ENCODE measurements at places on chromosomes 1 and 21.

- DNase-seq, result no peak
Measured at GRCh38 chr1:177838907-177839485, 130.9 kb downstream of the SEC16B start.

DNA sequence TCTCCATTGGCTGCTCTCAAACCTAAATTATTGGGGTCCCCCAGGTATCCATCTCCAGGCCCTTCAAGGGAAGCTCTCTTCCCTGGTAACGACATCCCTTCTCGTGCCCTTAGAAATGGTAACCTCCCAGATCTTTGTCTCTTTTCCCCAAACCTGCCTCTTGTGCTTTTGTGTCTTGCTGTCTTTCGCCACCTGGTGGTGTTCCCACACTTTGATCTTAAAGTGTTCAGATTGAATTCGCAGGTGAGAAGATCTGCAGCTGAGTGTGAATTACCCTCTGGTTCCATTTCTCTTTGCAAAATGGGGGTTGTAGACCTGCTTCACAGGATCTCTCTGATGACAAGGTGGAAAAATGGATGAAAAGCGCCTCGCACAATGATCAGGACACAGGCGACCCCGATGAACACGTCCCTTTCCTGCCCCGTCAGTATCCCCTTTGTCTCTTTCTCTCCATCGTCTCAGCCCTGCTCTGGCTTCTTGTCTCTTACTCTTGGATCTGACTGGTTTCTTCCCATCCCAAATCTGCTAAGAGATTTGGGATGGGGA is 53.1 kb downstream of the DOP1B start:
- DNase-seq, result peak; percentile 46

- no peak for DNase-seq
Measured at GRCh38 chr1:200619894-200620272, 668 bp downstream of the KIF14 start.

GRCh38 chr1:63321785-63322113 is 618 bp upstream of the FOXD3 start:
- no peak for DNase-seq

- no peak for DNase-seq
Measured at GRCh38 chr1:4059270-4059669, 159.2 kb upstream of the C1orf174 start.

GRCh38 chr1:198253668-198254067 is 96.9 kb downstream of the NEK7 start:
- DNase-seq, result no peak

GRCh38 chr1:246750752-246751151 is 26.5 kb downstream of the SCCPDH start:
- no peak for DNase-seq

GRCh38 chr1:15191267-15191666 is 37.7 kb downstream of the TMEM51 start:
- DNase-seq, result no peak

GRCh38 chr1:193543259-193543658 is 356.8 kb upstream of the B3GALT2 start:
- DNase-seq, result no peak

DNA sequence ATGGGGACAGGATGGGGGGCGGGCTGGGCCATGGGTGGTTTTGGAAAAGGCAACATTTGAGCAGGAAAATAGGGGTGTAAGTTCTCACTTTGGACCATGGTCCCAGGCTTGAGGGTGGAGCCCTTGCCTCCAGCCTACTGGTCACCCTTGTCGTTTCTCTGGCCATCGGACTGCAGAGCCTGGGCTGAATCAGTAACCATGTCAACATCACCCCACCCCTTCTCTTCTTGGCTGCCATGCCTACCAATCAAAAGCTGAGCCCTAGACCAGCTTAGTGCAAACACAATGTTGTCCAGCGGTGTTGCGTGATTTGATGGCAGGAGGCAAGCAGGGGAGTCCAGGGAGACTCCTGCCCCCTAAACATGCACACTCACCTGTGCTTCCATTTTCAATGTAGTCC is 231.0 kb upstream of the KAZN start:
- DNase-seq, result no peak

DNA sequence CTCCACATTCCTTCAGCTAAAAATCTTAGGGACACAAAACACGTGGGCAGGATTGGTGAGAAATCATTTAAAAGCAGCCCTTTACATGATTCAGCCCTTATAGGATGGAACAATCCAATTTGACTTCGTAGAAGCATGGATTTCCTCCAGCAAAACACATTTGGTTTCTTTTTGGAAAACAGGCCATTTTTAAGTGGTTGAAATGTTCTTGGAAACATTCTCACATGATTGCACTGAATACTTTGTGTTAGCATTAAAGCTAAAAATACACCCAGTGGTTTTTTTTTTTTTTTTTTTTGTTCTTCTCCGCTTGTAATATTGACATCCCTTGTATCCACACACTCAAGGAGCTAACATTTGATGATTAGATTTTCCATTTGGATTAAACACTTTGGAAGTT is 42.1 kb upstream of the ABCG1 start:
- DNase-seq, result no peak

DNA sequence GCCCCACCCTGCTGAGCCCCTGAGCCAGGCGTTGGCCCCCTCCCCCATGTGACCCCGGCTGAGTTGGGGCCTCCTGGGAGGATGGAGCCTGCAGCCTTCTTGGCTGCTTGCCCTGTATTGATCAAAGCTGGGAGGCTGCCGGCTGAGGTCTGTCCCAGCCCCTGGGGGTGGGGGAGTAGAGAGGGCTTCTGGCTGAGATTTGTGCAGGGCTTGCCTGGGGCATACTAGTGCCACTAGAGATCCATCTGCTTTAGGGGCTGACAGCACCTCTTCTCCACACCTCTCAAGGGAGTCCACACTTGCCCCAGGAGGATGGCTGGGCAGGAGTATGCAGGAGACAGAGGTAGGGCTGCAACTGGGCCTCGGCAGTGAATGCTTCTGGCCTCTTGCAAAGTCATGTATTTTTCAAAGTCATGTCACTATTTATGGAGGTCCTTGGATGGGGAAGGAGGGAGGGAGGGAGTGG is 53.6 kb upstream of the SSBP3 start:
- no peak for DNase-seq

GRCh38 chr1:43271186-43272118 is 1.7 kb downstream of the TMEM125 start:
- DNase-seq, result no peak

DNA sequence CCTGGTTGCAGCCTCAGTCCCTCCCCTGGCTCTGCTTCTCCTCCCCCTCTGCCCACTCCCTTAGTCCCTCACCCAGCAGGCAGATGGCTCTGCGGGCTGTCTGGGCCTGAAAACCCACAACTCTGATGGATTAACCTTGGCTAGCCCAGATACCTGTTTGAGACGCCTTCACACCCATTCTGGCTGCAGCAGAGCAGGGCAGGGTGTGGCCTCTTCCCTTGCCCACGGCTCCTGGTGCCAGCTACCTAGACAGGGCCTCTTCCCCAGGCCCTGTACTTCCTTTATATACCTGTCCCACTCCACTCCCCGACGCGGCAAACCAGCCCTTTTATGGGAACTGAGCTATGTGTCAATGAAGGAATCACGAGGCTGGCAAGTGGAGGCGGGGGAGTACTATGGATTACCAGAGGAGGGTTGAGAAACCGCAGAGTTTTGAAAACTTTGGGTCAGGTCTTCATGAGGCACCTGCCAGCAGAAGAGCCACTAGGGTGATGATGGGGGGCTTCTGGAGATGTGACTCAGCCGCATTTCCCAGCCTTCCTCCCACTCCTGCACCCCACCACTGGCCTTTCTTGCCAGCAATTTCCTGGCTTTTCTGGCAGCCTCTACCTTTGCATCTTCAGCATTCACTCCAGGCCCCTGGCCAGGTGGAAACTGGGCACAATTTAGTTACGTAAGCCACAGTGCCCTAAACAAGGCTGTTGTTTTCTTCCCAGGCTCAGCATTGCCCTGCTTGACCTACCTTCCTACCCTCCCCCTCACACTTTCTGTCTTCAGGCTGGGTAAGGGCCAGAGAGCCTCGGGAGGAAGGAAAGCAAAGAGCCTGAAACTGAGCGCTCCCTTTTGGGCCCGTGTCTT is at the start of gene CHI3L1:
TSS of gene CHI3L1 (minus strand) at position 259 of the 858 bp plus-strand sequence. CDS start at position 178, 81 bp downstream.
- DNase-seq, result no peak

GRCh38 chr1:211183747-211184313 is 49.9 kb upstream of the KCNH1 start:
- DNase-seq, result no peak

DNA sequence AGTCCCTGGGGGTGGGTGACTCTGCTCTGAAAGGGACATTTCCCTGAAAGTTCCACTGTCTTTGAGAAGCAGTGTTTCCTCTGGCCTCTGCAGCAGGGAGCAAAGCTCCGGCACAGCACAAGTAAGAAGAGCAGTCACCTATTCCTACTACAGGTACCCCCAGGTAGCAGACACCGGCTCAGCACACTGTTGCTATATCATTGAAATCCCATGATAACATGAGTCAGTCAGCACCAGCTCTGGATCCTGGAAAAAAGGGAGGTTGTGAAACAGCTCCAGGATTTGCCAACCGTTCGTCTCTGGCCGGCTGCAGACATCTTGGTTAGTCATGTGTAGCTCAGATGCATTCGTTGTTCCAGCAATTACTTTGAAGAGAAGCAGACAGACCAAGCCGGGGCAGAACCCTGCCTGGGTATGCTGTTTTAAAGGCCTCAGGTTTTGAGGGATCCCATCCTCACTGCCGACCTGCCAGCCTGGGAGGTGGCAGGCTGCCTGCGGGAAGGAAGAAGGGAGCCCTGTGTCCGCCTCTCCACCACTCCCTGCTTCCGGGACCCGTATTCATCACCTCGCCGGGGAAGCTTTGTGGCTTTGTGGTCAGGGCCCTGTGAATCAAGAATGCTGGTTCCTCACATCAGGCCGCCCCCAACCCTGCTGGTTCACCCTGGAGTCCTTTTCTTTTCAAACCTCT is 139.2 kb downstream of the CLIC6 start:
- DNase-seq, result peak; percentile 40

DNA sequence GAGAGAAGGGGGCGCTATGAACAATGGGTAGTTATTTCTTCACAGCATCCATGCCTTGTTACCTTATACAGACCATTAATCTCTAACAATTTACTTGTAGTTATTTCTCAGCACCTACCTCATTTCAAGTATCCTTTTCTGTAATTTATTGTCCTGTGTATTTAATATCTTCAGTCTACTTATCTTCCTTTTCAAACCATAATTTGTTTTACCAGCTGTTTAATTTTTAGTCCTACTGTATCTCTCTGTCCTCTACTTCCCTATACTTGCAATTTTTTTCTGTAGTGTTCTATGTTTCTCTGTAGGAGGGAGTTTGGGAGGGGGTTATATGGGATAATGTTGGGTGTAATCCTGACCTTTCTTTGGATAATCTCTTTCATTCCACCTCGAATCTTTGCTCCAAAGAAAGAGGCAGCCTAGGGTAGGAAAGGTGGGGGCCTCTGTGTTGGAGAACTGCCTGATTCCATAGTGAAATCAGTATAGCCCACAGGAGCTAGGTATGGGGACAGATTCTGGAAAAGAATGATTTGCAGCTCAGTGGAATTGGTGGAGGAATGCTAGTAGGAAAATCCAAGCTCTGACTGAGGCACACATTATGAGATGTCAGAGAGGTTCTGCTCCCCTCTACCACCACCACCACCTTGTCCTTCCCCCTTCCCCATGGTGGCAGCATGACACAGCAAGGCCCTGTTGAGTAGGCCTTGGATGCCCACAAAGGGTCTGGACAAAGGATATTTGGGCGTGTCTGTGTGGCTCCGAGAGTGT is 642 bp downstream of the MLLT11 start:
- no peak for DNase-seq

DNA sequence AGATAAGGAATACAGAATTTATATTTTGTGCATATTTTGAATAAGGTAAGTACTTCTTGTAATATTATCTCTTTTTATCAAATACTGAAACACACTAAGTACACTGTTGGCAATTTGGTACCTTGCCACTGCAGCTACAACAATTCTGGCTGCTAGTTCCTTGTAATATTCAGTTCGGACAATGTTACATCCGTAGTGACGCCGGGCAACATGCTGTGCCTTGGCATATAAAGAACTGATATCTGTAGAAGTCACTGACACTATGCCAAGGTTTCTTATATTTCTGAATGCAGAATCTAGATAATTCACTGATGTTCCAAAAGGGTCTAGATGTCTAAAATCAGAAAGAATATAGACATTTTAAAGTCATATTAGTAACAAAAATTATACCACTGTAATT is 17.5 kb downstream of the TRMT1L start:
- DNase-seq, result no peak

DNA sequence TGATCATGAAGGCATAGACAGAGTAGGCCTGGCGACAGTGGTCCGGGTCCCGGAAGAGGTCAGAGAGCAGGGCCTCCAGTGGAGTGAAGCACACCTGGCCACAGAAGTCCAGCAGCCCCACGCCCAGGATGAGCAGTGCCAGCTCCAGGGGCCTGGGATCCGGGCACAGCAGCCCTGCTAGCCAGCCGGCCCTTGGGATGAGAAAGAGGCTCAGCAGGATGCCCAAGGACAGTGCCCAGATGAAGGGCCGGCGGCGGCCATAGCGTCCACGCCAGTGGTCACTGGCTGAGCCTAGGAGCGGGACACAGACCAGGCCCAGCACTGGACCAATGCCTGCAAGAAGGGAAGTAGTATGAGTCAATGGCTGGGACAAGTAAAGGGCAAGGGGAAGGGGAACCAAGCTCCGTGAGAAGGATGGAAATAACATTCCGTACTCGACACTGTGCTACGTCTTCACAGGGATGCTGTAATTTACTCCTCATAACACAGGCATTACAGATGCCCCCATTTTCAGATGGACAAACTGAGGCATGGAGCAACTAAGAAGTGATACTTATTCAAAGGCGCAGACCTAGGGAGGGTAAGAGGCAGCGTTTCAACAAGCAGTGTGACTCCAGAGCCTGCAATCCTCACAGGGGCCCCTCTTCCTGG is 16.9 kb downstream of the SLC45A3 start:
- no peak for DNase-seq

DNA sequence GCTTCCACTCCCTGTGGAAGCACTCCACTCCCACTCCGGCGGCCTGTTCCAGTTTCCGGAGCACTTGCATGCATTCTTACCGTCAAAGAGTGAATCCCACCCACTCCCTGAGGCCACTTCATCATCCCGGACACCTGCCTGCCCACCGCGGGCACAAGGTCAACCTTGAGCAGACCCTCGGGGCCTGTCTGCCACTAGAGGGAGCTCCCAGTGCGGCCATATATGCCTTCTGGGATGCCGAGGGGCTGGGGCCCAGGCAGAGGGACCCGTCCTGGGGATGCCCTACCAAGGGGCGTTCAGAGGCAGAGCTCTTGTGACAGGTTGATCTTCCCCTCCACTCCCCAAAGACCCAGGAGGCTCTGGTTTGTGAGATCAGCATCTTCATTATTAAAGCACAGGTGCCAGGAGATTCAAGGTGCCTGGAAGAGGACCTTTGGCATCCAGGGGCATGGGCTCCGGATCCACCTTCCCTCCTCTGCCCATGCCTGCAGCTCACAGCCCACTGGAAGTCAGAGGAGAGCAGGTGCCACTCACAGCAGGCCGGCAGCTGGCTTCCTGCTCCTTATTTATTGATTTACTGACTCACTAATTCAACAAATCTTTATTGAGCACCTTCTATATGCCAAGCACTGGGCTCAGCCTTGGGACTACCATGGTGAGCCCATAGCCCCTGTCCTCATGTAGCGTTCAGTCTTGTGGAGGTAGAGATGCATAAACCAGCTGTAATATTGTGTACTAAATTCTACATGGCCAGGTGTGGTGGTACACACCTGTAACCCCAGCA is 47.3 kb downstream of the UBIAD1 start:
- peak; percentile 33 for DNase-seq
